Panc1 (cell line): ENCODE measurements at places on chromosomes 12 and 14. TPM values are rescaled to one million over a fixed set of nuclear protein-coding genes. Genes with fewer than 3 reads are reported as not detected.

DNA sequence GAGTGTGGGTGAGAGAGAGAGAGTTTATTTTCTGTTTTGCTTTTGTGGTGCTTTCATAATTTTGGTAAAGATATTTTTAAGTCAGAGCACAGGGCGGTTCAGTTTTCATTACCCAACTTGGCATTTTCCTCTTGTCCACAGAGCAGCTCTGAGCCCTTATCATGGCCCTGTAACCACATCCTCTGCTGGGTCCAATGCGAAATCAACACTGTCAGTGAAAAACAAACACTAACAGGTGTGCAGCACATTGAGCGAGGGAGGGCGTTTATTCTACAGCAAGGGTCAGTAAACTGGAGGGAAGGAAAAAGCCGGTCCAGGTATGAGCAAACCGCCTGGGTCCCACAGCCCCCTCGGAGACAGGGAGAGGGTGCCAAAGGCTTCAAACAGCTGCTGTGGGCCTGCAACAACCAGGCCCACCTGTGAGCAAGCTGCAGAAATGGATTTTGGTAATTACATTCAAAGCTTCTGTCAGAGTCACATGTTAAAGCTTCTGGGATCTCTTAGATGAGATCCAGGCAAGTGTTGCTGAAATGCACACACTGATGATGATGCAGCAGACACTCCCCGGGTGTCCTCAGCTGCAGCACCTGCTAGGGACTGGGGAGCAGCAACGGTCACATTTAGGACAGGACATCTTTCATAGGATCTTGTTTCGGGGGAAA lies 132.7 kb upstream of the DYRK2 start:
- DNase-seq: no peak

DNA sequence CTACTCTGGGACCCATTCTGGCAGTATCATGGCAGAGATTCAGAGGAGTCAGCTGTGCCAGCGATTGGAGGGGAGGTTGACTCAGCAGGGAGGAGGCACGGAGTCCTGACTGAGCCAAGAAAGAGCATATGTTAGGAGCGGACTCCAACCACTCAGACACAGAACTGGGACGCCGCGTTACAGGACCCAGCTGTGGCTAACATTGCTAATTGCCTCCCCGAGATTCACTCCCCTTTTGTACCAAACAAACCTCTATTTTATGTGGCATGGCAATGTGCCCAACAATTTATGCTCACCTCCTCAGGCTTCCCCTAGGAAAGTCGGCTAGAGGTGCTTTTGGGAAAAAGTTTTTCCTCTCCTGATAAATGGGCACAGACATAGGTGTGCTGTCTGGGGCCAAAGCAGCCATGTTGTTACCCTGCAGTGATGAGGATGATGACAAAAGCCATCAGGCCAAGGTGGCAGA lies 15.2 kb upstream of the CLIP1 start:
- DNase-seq: no peak

- DNase-seq: no peak
These were observed 57.6 kb downstream of the BEGAIN start for GRCh38 chr14:100529561-100530031.

- DNase-seq: no peak
These were observed 5.9 kb upstream of the VCPKMT start for GRCh38 chr14:50122291-50122690.

GRCh38 chr12:42854826-42855225 lies 265.3 kb upstream of the PRICKLE1 start:
- no peak for DNase-seq

GRCh38 chr14:58488550-58488949 lies 61.0 kb downstream of the KIAA0586 start:
- DNase-seq: no peak

DNA sequence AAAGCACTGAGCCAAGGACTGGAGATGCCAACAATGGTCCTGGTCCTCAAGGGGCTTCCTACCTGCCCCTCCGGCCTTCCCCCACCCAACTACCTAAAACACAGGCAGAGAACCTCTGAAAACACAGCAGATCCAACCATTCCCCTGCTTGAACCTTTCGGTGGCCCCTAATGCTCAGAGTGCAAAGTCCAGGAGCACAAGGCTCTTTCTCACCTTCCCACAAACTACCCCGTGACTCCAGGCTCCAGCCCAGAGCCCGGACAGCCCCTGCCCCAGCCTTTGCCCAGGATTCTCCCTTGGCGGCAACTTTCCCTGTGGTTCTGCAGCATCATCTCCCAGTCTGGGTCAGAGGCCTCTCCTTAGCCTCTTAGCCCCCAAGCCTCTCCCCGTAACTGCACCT lies 1.6 kb upstream of the CD9 start:
- no peak for DNase-seq

Gene RFX4
- total RNA-seq: not detected

Gene ANGEL1
- 19.1 TPM for total RNA-seq
